Activated T-cell treated with anti-CD3 and anti-CD28 coated beads, Interleukin-2, amount 50 U/mL, for 24 hours (primary cell): ENCODE measurements at places on chromosomes 11 and 22.

GRCh38 chr22:20957683-20958431, 9.2 kb upstream of the AIFM3 start:
- no peak for DNase-seq

- no peak for DNase-seq
These were observed 151.3 kb upstream of the SEZ6L start for GRCh38 chr22:26017932-26018331.

DNA sequence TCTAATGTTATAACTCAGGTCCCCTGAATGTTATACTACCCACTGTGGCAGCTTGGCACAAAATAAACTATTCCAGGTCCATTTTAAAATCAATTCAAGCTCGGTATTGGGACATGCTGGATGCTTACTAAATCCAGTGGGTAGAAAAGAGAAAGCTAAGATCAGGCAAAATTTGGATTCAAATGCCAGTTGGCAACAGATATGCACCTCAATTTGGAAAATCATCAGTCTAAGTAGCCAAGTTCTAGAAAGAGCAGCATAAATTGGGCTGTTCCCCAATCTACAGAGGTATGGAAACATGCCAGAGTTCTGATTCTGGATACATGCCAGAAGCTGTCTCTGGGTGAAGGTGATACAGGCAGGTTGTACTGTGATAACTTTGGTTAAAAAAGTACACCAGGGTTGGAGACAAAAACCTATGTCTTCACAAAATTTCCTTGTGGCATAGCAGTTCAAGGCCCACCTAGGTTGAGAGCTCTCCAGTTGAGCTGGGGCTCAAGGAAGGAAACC, 427.8 kb downstream of the LRRC4C start:
- no peak for DNase-seq

DNA sequence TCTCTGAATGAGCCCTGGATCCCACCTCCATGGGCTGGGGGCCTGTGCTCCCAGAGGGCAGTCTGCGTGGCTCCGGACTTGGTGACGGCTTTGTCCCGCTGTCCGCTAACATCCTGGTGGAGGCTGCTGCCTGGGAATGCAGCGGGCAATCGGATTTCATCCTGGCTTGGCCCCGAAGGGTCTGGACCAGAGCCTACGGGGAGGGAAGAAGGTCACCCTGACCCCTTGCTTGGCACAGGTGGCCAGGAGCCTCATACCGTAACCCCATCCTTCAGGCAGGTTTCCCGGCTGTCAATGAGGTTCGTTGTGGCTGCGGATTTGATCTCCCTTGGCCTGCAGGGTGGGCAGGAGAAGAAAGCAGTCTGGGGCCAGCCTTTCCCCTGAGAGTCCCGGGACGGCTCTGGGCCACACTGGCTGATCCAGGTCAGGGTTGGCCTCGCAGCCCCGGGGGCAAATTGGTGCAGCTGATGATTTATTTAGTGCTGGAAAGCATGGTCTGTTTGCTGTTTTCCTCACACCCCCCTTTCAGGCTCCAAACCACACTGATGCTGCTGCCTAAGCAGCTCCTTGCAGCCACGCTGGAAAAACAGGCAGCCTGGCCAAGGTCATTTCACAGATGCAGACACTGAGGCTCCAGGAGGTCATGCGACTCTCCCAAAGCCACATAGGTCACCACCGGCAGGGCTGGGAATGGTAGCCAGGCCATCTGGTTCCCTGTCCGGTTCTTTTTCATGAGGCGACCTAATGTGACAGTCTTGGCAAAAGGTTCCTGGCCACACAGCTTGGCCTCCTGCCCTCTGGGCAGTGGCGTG, 15.0 kb downstream of the PRDM11 start:
- DNase-seq = peak; percentile 21

GRCh38 chr11:8988329-8989234, 15.2 kb downstream of the NRIP3 start:
- DNase-seq = no peak

DNA sequence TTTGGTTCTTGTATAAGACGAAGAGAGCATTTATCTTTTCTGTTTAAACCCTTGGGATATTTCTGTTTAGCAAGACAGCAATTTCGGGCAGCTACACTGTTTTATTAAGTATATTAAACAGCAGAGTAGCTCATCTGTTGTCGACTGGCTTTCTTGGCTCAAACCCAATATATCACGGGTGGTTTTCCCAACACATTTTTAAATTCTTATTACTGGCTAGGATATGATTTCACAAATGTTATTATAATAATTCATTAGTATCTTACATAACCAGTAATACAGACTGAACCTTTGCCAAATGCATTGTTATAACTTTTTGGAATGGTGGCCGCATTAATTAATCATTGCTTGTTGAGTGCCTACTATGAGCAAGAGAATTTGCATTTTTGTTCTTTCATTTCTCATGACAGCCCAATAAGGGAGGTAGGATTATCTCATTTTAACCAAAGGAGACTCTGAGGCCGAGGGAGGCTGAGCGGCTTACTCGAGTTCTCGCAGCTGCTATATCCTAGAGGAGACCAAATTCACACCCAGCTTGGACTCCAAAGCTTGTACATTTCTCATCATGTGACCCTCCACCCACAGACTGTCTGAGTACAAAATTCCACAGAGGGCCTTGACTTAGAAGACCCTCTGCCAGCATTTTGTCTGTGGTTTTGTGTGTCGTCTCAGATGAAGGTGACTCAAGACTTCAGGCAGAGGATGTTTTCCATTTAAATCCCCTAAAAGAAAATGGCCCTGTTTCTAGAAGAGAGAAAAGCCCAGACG, 304.9 kb downstream of the NTM start:
- no peak for DNase-seq

DNA sequence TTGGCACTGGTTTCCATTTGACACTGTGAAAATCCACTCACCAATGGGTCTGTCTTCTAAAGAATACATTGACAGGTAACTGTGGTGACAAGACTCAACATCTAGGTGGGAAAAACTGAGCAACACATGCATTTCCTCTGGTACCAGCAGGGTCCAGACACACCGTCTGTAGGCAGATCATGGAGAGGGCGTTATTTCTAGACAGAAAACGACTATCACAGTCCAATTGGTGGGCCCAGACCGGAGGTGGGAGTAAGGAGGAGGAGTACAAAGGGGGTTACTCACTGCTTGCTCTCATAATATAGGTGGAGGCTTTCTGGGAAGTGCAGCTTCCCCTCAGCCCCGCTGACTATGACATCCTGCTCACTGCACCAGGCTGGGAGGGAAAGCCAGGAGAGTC, 9.9 kb downstream of the OVCH2 start:
- DNase-seq = no peak

- DNase-seq = no peak
These were observed 70.0 kb upstream of the IGLL5 start for GRCh38 chr22:22817468-22818201.

- DNase-seq = no peak
These were observed 129.0 kb upstream of the TEAD1 start for GRCh38 chr11:12544986-12545775.

DNA sequence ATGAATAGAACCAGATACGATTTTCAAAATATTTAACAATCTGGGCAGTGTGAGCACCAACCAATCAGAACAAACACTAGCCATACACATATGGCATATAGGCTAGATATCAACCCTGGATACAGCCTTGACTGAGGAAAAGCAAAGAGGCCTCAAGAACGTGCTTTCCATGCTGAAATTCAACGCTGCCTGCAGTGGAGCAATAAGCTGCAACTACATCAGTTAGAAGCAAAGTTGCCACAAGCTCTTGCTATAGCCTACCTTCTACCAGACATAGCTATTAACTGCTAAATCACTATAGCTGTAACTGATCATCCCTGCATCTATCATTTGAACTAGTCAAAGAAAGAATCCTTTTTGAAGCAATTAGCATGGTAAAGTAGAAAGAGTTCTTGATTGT, 42.5 kb downstream of the DENND5A start:
- no peak for DNase-seq
